Iris pigment epithelial cell (primary cell): ENCODE measurements at places on chromosomes 12 and 14.

DNA sequence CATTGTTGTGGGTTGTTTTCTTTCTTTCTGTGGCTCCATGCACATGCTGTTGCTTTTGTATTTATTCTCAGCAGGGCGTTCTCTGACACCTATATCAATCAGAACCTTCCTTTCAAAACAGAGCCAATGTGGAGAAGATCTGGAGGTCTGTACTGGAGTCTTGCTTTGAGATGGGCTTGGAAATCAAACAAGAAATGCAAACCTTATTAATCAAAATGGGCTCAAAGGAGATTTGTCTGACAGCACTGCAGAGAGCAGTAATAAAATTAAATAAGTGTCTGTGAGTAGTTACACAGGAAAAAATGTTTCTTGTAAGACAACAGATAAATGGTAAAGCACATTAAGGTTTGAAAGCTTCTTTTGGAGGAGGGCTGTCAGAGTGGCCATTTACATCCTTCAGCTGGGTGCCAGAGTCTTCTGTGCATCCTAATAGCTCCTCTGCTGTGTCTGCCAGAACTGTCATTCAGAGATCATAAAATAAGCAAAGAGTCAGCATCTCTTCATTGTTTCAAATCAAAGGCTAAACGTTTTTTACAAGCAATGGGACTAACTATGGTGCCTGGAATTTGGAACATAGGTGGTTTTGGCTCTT lies 414.3 kb downstream of the NAV3 start:
- no peak for DNase-seq

- no peak for DNase-seq
These were observed 20.7 kb downstream of the HAL start for GRCh38 chr12:95975491-95975890.

DNA sequence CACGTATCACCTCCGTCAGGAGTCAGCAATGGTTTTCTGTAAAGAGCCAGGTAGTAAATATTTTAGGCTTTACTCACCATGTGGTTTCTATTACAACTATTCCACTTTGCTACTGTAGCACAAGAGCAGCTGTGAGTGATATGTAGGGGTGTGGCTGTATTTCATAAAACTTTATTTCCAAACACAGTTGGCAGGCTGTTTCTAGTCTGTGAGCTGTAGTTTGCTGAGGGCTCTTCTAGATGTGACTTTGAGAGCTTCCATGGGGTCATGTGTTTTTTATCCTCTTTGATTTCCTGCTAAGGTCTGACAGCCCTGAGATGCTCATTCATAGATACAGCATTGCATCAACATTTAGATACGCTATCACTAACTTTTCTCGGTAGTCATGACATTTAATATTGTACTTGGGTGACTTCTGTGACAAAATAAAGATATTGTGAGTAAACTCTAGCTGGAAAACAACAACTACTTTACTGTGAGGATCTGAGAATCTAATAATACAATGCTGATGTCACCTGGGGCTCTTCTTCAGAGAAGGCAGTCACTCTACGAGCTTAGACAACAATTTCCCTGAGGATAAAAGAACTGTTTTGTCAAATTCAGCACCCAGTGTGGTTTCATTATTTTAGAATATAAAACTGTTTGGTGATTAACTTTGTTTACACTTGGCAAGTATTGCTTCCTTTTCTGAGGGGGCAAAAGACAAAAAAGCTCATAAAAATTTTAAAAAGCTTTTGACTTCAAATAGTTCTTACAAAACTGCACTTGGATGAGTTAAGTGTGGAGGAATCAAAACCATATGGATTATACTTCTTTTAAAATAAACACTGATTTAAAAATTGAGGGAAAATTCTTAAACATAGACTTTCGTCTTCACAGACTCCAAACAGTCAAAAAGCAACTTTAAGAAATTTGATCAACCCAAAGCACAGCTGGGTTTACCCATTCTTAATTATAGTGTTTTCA lies 231.2 kb upstream of the DCN start:
- DNase-seq = peak; percentile 82

DNA sequence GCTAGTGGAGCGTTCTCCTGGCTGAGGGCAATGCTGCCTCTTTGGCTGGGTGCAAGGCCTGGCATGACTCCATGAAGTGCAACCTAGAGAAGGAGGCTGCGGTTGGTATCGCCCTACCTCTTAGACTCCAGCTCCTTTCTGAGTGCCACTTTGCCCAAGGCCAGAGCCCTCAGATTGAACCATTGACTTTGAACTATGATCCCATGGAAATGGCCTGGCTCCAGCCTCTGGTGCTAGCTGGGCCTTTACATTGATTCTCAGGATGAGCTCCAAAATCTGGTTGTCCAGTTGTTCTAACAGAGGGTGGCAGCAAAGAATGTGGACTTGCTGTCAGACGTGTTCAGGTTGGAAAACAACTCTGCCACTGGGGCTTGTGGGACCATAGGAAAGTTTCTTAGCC lies 16.1 kb upstream of the SMOC1 start:
- no peak for DNase-seq

DNA sequence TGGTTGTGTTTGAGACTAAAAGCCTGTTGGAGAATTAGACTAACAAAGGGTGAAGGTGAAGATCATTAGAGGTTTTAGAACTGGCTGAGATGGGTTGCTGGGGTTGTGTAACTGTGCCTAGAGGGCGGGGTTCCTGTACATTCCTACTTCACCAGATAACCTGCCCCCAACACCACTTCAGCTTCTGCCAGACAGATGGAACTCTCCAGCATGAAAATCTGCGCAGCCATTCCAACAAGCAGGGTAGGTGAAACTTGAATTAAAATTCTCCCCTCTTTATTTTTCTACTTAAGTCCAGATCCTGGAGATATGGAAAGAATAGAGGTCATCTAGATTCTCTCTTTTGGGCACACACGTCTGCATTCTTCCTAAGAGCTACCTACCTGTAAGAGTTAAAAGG lies 6.0 kb downstream of the FOXG1 start:
- DNase-seq = no peak

DNA sequence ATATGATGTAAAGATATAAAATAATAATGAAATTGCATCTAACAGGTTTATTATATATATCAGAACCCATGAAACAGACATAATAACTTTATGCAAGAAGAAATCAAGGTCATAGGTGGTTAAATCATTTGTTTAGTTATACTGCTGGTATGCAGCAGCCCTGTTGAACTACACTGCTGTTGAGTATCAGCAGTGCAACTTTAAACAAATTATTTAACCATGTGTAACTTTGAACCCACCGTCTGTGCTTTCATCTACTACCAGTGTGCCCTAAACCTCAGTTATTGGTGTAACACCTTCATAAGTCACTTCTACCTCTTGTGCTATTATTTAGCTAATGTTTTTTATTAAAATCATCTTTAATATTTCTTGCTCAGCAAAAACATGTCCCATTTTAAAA lies 262.3 kb upstream of the CRY1 start:
- peak; percentile 41 for DNase-seq

GRCh38 chr12:508145-508544 lies 48.4 kb downstream of the B4GALNT3 start:
- DNase-seq = no peak
